ENCODE measurements at places on chromosomes 4 and X. TPM values are rescaled to one million over a fixed set of nuclear protein-coding genes. Genes with fewer than 3 reads are reported as not detected.

UGT2B17 gene
- not detected for total RNA-seq

PLK4 gene
- 21.4 TPM for total RNA-seq

APLN gene
- total RNA-seq, result 0.54 TPM

ARR3 gene
- total RNA-seq, result not detected

RBM47 gene
- total RNA-seq, result 8.3 TPM

ZMAT1 gene
- total RNA-seq, result 0.18 TPM

TMEM150C gene
- 1.9 TPM for total RNA-seq

GPR78 gene
- total RNA-seq, result 2.0 TPM

MAD2L1 gene
- 36.5 TPM for total RNA-seq

STATH gene
- not detected for total RNA-seq

MEPE gene
- not detected for total RNA-seq

TLL1 gene
- 1.5 TPM for total RNA-seq

BEX5 gene
- total RNA-seq, result not detected

JCHAIN gene
- 18.2 TPM for total RNA-seq

MAGEC2 gene
- 0.09 TPM for total RNA-seq

PRSS12 gene
- total RNA-seq, result 27.1 TPM

SORCS2 gene
- 0.27 TPM for total RNA-seq

FAM149A gene
- total RNA-seq, result 10.8 TPM

TIGD4 gene
- 0.25 TPM for total RNA-seq

SMIM31 gene
- not detected for total RNA-seq

RS1 gene
- total RNA-seq, result not detected

GAGE1 gene
- total RNA-seq, result not detected

SPANXC gene
- total RNA-seq, result not detected

Measured in fibroblast of the aortic adventitia (primary cell).